Stimulated activated effector memory CD8-positive, alpha-beta T cell treated with anti-CD3 and anti-CD28 coated beads, Interleukin-12 subunit alpha, Interleukin-12 subunit beta, amount 100 ng/mL, for 72 hours (primary cell): ENCODE measurements at places on chromosomes 6 and 20.

- no peak for DNase-seq
Measured at GRCh38 chr6:5149891-5150290, 64.8 kb downstream of the PPP1R3G start.

- no peak for DNase-seq
Measured at GRCh38 chr6:43900916-43901732, 131.1 kb downstream of the VEGFA start.

- no peak for DNase-seq
Measured at GRCh38 chr6:136922685-136923006, 545 bp downstream of the SLC35D3 start.

- DNase-seq, result no peak
Measured at GRCh38 chr6:169230322-169230665, 23.4 kb downstream of the THBS2 start.

DNA sequence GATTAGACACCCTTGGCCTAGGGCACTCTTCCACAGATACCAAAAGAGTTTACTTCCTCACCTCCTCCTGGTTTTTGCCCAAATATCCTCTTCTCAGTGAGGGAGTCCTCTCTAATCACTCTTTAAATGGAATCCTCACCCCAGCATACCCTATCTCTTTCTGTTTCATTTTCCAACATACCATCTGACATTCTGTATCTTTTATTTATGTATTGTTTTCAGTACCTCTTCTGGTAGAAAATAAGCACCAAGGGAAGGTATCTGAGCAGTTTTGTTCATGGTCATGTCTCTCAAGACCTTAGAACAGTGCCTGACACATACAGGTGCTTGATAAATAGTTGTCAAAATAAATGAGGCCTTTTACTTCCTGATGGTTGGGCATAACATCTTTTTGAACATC, 55.1 kb downstream of the KIAA0408 start:
- no peak for DNase-seq

DNA sequence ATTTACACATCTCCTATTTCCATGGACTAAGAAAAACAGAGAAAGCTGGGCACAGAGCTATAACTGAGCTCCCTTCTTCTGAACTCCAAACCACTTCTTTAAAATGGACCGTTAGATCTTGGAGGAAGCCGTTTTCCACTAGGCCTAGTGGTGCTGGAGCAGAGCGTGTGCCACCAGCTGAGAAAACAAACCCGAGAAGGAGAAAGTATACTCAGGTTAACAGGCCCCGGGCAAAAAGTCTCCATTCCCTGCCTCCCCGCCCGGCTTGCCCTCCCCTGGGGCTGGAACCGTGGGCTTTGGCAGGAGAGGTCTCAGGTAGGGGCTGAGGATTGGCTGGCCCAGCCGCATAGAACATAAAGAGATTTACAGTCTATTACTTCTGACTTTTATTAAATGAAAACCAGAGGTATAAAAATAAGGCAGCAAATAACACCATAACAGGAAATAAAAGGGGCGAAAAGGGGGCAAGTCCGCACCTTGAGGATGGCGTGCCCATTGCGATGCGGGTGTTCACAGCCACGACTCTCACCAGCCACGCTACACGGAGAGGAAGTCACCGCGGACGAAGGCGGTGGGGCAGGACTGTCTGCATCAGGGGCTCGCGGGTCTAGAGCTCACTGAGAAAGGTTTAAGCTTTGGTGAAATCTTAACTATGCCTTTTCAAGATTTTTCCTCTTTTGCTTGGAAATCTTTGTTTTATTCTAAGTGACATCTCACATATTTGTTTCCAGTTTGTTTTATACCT, 191.2 kb upstream of the GMDS start:
- DNase-seq, result no peak

DNA sequence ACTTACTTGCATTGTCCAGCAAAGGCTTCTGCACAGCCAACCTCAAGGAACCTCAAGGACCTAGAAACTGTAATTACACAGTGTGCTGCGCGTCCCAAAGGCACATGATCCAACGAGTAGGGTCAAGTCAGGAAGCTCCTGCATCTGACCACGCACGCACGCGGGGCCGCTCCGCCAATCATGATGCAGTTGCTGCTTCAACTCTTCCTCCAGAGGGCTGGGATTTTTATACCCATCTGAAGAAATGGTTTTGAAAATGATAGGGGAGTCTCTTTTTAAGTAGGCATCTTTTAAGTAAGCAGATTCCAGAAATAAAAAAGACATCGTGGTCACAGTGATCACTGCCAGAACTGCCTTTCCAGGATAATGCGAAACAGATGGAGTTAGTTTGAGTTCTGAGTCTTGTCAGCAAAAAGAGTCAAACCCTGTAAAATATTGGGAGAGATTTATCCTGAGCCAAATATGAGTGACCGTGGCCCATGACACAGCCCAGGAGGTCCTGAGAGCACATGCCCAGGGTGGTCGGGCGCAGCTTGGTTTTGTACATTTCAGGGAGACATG, 34.0 kb downstream of the KIF25 start:
- no peak for DNase-seq

DNA sequence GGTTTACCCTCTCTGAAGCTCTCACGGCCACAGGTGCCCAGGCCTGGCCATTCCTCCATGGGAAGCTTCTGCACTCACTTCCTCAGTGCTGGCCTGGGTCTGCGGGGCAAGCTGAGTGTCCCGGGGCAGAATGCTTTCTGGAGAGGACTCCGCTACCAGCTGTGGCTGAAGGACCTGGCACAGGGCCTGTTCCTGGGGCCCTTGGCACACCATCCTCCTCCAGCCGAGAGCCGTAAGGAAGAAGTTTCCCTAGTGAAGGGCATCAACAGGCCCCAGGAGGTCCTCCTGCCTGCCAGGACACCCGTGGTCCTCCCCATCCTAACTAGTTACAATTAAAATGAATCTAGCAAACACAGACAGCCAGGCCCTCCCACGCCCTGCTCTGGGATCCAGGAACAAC, 14.0 kb upstream of the KCNK15 start:
- no peak for DNase-seq

- no peak for DNase-seq
Measured at GRCh38 chr6:26552640-26553188, 14.5 kb downstream of the HMGN4 start.

DNA sequence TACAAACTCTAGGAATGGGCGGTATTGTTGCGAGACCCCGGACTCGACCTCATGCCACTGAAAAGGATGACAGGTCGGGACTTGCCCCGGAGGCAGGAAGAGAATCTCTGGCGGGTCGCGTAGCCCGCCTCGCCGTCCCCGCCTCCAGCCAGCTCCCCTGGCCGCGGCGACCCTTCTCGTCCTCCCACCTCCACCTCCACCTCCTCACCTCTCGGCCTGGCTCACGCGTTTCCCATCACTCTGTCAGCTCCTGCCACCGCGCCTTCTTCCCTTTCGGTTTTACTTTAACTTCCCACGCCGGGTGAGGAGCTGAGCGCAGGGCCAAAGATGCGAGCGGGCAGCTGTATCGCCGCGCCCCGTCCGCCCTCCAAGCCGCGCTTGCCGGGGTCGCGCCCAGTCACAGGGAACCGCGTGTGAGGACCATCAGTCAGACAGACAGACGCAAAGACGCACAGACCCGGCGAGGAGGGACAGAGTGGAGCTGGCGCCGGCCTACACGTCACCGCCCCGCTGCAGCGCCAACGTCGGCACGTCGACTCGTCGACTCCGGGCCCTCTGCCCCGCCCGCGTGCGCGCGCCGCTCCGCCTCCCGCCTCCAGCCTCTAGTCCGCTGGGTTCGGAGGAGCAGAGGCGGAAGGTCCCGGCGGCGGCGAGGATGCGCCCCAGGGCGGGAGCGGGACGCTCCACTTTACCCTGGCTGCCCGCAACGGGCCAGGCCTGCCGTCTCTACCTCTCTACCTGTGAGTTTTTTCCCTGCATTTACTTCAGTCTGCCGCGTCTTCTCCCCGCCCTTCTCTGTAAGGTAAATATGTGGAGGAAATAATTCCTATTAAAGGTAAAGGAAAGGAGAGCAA, at the start of gene ASCC3:
Gene ASCC3 (minus strand): TSS at position 477 of the 854 bp plus-strand sequence. CDS start 13,332 bp downstream, outside the sequence.
- peak; percentile 93 for DNase-seq

DNA sequence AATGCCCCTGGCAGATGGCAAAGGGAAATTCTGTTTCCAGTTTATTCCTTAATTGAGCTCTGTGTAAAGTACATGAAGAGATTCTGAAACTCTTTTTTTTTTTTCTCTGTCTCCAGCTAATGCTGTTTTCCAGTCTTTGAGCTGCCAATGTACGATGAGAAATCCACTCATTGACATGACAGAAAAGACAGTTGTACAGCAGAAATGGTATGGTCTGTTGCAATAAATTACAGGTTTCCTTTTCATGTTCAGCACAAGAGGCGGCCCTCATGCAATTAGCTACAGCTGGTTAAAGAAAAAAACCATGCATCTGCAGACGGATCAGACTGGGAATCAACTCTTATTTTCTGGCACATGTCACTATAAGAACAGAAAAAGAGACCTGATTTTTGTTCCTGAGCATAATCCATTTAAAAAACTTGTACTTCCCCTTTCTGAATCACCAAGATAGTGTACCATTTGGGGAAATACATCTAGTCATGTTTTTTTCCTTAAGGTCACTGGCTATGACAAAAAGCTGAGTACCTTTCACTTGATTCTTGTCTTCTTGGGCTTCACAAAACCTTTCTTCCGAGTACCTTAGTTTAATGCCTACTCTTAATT, 289.8 kb upstream of the PREP start:
- no peak for DNase-seq
